ENCODE measurements at places on chromosomes 16 and 17. TPM values are rescaled to one million over a fixed set of nuclear protein-coding genes. Genes with fewer than 3 reads are reported as not detected.
A peak's percentile ranks its signal among the peaks of the same experiment; 100 is the strongest.

GRCh38 chr16:2339521-2340484 lies 725 bp downstream of the ABCA3 start:
- no peaks in the 10 kb centered on the region for H3K4me1 ChIP-seq
- no peak overlapping the region for H3K27ac ChIP-seq
- peaks cover 9% of the 10 kb centered on the region for H3K27me3 ChIP-seq
- H3K36me3 ChIP-seq, result peaks cover 5% of the 10 kb centered on the region
- DNase-seq, result peak; percentile 63
- peak overlapping the region; percentile 88 for H3K4me3 ChIP-seq

- no peak for DNase-seq
- H3K4me1 ChIP-seq, result no peaks in the 10 kb centered on the region
- no peak overlapping the region for H3K27ac ChIP-seq
- H3K36me3 ChIP-seq, result peaks cover 13% of the 10 kb centered on the region
- H3K27me3 ChIP-seq, result no peaks in the 10 kb centered on the region
Measured at GRCh38 chr16:68658341-68658973, 13.3 kb downstream of the CDH3 start.

- no peak overlapping the region for H3K4me3 ChIP-seq
- no peak for DNase-seq
- no peaks in the 10 kb centered on the region for H3K27me3 ChIP-seq
- H3K27ac ChIP-seq, result no peak overlapping the region
- peaks cover 11% of the 10 kb centered on the region for H3K4me1 ChIP-seq
Measured at GRCh38 chr16:52497067-52497816, 49.7 kb downstream of the TOX3 start.

The RASL10B gene
- total RNA-seq, result 15.9 TPM

- no peak overlapping the region for H3K4me3 ChIP-seq
- H3K27ac ChIP-seq, result no peak overlapping the region
- DNase-seq, result no peak
- H3K27me3 ChIP-seq, result no peaks in the 10 kb centered on the region
- H3K4me1 ChIP-seq, result peaks cover 4% of the 10 kb centered on the region
Measured at GRCh38 chr16:88642881-88643643, 4.7 kb downstream of the IL17C start.

GRCh38 chr17:17792551-17793377 lies 44.0 kb downstream of the SREBF1 start:
- H3K4me1 ChIP-seq, result peaks cover 3% of the 10 kb centered on the region
- DNase-seq, result peak; percentile 69
- peak overlapping the region; percentile 26 for H3K4me3 ChIP-seq
- no peaks in the 10 kb centered on the region for H3K27me3 ChIP-seq
- no peak overlapping the region for H3K27ac ChIP-seq
- no peaks in the 10 kb centered on the region for H3K36me3 ChIP-seq

The KRTAP4-5 gene
- not detected for total RNA-seq

The TBC1D3 gene
- not detected for total RNA-seq

DNA sequence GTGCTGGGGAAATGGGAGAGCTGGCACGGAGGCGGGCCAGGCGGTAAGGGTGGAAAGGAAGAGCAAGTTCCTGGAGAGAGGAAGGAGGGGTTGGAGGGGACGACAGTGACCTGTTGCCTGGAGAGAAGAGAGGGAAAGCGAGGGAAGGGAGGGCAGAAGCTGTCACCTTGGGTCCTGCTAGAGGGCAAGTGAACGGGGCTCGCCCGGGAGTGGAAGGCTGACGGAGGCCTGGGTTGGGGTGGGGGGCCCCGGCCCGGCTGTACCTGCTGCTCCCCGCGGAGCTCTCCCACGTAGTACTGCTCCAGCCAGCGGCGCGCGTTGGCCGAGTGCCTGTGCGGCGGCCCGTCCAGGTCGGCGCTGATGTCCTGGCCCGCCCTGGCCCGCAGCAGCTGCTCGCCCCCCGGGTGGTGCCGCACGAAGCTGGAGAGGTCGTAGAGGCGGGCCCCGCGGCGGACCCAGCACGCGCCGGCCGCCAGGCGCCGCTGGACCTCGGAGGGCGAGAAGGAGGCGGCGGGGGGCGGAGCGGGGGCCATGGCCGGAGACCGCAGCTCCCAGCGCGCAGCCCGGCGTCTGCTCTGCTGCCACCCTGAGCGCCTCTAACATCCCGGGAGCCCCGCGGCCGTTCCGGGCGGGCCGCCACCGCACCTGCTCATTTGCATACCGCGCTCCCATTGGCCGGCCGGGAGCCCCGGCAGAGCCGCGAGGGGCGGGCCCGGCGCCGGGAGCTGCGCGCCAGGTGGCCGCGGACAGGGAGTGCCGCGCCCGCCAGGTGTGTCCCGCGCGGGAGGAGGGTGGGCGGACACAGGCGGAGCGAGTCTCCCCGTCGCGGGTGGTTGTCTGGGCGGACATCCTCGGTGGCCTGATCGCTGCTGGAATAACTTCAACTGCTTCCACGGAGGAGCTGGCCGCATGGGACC lies at the start of gene FA2H:
Gene FA2H, minus strand, starts transcription at position 598 of the 917 bp plus-strand sequence. Its CDS starts 65 bp downstream, at position 533.
- peak within 1 kb of the TSS; percentile 77 for H3K4me3 ChIP-seq
- no peaks in the 10 kb centered on the region for H3K36me3 ChIP-seq
- no peak within 1 kb of the TSS for H3K27ac ChIP-seq
- peak; percentile 94 for DNase-seq

DNA sequence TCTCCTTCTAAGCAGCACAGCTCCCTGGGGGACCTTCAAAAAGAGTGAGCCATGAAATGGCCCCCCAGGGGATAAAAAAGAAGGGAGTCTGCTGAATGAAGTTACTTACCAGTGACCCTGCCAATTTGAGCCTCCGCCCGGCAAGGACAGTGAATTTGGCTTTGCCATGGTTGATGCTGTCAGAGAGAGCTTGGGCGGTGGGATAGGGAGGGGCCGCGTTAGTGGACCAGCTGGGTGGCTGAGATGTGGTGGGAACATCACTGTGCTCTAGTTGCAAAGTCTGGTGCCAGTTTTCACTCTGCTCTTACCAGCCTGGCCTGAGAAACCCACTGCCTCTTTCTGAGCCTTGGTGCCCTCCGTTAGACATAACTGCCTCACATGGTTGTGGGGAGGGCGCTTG lies 114.6 kb downstream of the MRM1 start:
- no peaks in the 10 kb centered on the region for H3K4me1 ChIP-seq
- no peak overlapping the region for H3K27ac ChIP-seq
- H3K4me3 ChIP-seq, result no peak overlapping the region
- 0 out of 2 replicates have a peak, but pooled peaks cover 2% of the 10 kb centered on the region for H3K27me3 ChIP-seq
- DNase-seq, result no peak

All from H9 (cell line).